ENCODE measurements at places on chromosomes 12 and 14. TPM values are rescaled to one million over a fixed set of nuclear protein-coding genes. Genes with fewer than 3 reads are reported as not detected.

- DNase-seq: no peak
Observed at GRCh38 chr12:38350342-38351174, 34.0 kb downstream of the ALG10B start.

DNA sequence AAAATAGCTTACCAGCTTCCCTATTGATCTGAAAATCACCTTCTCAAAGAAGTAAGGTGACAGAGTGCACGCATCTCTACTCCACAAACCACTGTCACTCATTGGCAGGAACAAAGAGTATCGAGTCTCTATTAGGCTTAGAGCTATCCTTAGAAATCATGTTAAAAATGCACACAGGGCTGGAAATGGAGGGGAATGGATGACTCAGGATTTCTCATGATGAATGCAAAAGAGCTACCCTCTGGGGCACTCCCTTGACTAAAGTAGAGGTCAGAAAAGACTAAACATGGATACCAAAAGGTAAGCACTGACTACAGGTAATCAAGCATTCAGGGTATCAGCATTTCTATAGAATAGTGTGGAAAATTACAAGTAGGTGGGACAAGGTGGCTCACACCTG lies 96.1 kb upstream of the ANO4 start:
- DNase-seq: no peak

GRCh38 chr12:104183443-104183842 lies 32.1 kb upstream of the TXNRD1 start:
- DNase-seq: no peak

DNA sequence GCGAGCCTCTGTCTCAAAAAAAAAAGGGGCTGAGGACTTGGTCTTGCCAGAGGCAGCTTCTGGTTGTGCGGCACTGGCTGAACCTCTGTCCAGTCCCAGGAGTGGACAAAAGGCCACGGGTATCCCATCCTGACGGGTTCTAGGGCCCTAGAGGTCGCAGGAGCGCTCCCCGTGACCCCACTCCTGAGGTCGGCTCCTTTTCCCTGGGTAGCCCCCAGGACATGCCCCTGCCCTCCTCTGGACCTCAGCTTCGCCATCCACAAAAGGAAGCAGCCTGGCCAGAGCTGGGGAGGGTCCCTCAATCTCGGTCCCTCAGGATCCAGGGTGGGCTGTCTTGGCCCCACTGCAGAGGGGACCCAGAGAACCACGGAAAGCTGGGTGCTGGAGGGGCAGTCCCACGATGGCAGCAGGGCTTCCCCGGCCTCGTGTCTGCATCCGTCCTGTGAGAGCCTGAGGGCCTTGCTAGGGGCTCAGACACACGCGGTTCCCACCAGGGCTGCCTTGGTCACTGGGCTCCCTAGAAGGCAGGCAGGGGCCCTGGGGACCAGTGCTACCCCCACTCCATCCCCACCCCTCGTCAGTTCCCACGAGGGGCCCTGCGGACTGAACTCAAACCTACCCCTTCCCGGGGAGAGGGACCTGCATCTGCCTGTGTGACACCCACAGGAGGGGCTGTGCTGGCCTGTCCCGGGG lies 31.1 kb downstream of the ASCL4 start:
- DNase-seq: no peak

DNA sequence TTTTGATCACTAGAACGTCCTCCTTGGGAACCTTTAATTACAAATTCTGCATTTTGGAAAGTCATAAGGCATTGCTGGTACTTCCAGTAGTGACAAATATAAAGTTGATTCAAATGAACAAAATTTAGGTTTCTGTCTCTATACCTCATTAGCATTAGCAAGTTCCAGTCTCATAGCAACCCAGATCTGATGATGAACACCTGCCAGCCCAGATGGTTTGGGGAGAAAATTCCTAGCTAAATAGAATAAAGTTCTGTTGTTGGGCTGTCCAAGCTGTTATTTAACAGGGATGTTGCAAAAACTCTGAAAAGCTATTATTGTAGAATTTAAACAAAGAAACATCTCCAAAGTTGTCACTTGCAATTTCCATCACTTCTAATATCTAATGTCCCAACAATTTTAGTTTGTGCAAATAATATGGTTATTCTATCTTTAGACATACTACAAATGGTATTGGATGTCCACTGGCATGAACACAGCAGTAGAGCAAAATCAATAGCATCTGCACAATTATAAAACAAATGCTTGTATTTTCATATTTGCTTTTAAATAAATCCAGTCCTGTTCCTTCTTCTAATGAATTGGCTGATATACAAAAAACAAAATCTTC lies 299.4 kb downstream of the SLC16A7 start:
- no peak for DNase-seq

- no peak for DNase-seq
Observed at GRCh38 chr12:24152270-24152669, 202.8 kb upstream of the SOX5 start.

DNA sequence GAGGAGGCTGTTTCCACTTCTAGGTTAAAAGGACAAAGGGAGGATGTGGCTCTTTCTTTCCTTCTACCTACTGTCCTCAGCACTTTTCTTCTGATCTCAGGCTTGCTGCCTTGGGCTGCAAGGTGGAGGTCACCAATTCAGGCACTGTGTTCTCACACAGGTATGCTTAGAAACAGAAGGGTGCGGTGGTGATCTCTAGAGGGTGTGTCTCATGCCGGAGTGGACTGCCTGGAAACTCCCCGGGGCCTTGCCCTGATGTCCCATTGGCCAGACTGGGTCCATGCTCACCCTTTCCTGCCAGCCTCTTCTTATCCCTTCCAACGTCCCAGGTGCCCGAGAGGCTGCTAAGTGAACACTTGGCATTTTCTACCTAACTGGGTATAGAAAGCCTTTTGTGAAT lies 1197.6 kb downstream of the AACS start:
- DNase-seq: no peak

DNA sequence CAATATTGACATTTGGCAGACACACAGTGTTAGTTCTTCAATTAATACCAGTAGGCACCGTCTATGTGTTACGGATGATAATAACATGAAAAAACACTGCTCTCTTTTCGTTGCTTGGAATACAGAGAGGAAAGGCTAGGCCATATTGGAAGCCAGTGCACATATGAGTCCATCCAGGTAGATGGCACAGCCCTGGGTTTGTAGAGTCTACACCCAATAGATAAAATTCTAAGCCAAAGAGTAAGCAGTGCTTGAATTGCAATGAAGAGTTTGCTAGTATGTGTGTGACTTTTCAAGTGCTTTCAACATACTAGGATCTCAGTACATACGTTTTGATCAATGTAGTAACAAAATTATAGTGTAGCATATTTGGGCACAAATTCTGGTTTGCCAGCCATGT lies 243.3 kb upstream of the AVPR1A start:
- no peak for DNase-seq

GRCh38 chr12:68303850-68304249 lies 28.3 kb downstream of the MDM1 start:
- no peak for DNase-seq

GRCh38 chr14:34711796-34712712 lies 2.3 kb downstream of the CFL2 start:
- DNase-seq: no peak

DNA sequence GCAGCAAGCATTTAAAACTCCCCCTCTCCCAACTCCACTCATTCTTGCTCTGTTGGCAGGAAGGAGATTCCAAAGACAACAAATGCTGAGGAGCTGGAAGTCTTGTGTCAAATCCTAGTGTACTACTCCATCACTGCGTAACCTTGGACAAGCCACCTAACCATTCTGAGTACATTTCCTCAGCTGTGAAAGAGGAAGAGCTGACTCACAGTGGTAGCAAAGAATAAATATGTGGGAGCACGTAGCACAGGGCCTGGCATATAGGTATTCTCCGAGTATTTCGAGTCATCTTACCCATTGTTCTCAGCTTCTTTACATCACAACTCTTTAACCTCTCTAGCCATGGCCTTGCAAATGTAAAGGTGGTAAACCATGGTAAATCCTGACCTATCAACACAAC lies 28.7 kb downstream of the EGLN3 start:
- no peak for DNase-seq

- DNase-seq: no peak
Observed at GRCh38 chr12:83158613-83159207, 472.0 kb downstream of the TMTC2 start.

- no peak for DNase-seq
Observed at GRCh38 chr14:64438181-64438841, 27.0 kb upstream of the AKAP5 start.

DNA sequence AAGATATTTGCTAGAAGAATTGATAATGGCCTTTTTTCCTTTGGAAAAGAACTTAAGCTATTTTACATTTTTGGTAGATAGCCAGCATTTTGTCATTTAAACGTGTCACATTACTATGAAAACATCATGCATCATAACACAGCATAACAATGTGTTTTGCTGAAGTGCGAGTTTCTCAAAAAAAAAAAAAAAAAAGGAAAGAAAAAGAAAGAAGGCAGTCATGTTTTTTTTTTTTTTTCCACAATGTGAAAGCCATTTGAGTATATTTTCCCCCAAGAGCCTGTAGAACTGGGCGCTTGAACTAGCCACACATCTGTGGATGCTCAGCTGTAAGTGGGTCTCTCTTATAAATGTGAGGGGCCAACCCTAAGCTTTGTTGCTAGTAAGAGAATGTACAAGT lies 300.1 kb downstream of the AKAP6 start:
- DNase-seq: no peak

DNA sequence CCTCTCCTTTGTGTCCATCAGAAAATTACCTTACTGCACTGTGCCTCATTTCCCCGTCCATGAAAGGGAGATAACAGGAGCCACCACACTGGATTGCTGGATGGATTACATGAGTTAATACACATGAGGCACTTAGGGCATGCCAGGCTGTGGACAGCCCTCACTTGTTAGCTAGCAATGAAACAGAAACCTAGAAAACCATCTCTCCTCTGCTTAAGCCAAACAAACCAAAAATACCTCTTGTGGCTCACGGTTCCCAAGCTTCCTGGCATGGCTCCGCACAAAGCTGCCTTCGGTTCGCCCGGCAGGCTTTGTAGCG lies 660 bp upstream of the HCFC2 start:
- DNase-seq: no peak

DENND5B gene
- total RNA-seq: 41.6 TPM

TUNAR gene
- 7.3 TPM for total RNA-seq

PZP gene
- under 0.01 TPM for total RNA-seq

HOTAIR gene
- not detected for total RNA-seq

ARG2 gene
- 59.1 TPM for total RNA-seq
